ENCODE measurements at places on chromosomes 5 and 9. TPM values are rescaled to one million over a fixed set of nuclear protein-coding genes. Genes with fewer than 3 reads are reported as not detected.

- DNase-seq, result peak; percentile 97
Observed at GRCh38 chr5:93078082-93079038, 502.7 kb downstream of the NR2F1-AS1 start.

The FST gene
- 1.4 TPM for total RNA-seq

The TTC1 gene
- 46.2 TPM for total RNA-seq

DNA sequence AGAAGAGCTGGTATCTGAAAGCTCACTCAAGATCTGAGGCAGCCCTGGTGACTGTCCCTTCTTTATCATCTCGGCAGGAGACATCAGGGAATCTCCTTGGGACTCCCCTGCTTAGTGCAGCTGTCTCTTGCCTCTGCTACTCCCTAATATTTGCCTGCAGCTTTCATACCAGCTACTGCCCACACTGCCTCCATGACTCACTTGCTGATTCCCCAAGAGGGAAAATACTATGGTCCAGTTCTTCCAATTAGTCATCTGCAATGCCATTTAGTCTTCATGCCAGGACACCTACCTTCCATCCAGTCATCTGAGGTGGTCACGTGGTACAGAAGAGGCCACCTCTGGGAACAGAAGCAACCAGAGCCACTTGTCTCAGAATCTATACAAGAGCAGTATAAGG lies 270.8 kb downstream of the NTRK2 start:
- DNase-seq, result no peak

DNA sequence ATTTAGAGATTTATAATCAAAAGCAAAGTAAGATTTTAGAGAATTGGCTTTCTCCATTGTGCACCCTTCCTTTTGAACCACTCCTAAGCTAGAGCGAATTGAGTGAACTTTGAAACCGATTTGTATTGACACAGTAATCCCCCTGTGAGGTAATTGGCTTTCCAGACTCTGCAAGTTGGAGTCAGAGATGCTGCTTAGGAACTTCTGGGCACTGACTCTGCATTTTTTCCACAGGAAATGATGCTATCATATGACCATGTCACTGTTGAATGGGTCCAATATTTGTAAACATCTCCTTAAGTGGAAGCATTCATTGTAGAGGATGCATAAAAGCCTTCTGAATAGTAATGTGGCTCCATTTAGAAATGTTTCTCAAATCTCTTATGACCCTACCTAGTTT lies 394.4 kb upstream of the ZNF608 start:
- peak; percentile 65 for DNase-seq

The RASGRF2 gene
- total RNA-seq, result 9.4 TPM

GRCh38 chr9:114603248-114603647 lies 7.8 kb upstream of the TMEM268 start:
- no peak for DNase-seq

- no peak for DNase-seq
Observed at GRCh38 chr5:54832858-54833257, 152.5 kb downstream of the ESM1 start.

DNA sequence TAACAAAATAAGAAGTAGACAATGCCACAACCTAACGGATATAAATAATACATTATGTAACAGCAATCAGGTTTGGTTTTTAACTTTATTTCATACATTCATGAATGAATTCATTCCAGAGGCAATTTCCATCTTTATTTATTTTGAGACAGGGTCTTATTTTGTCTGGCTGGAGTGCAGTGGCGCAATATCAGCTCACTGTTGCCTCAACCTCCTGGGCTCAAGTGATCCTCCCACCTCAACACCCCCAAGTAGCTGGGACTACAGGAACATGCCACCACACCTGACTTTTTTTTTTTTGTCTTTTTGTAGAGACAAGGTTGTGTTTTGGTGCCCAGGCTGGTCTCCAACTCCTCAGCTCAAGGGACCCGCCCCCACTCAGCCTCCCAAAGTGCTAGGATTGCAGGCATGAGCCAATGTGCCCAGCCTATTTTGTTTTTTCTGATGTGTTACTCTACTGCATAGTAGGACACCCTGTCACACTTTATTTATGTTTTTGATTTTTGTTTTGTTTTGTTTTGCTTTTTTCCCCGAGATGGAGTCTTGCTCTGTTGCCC lies 26.3 kb upstream of the C5orf24 start:
- DNase-seq, result no peak

GRCh38 chr9:106684940-106685695 lies 177.8 kb upstream of the ZNF462 start:
- no peak for DNase-seq
